Progenitor cell of endocrine pancreas (in vitro differentiated cells): ENCODE measurements at places on chromosomes 4 and X. TPM values are rescaled to one million over a fixed set of nuclear protein-coding genes. Genes with fewer than 3 reads are reported as not detected.

- DNase-seq = no peak
- no peaks in the 10 kb centered on the region for H3K4me1 ChIP-seq
- no peaks in the 10 kb centered on the region for H3K36me3 ChIP-seq
- no peak overlapping the region for H3K27ac ChIP-seq
- no peaks in the 10 kb centered on the region for H3K27me3 ChIP-seq
- H3K4me3 ChIP-seq = no peak overlapping the region
Observed at GRCh38 chrX:8191022-8191421, 20.0 kb upstream of the VCX2 start.

- no peak overlapping the region for H3K4me3 ChIP-seq
- no peaks in the 10 kb centered on the region for H3K27me3 ChIP-seq
- DNase-seq = no peak
- H3K27ac ChIP-seq = no peak overlapping the region
- no peaks in the 10 kb centered on the region for H3K36me3 ChIP-seq
Observed at GRCh38 chr4:36254371-36254770, 10.1 kb upstream of the ARAP2 start.

DNA sequence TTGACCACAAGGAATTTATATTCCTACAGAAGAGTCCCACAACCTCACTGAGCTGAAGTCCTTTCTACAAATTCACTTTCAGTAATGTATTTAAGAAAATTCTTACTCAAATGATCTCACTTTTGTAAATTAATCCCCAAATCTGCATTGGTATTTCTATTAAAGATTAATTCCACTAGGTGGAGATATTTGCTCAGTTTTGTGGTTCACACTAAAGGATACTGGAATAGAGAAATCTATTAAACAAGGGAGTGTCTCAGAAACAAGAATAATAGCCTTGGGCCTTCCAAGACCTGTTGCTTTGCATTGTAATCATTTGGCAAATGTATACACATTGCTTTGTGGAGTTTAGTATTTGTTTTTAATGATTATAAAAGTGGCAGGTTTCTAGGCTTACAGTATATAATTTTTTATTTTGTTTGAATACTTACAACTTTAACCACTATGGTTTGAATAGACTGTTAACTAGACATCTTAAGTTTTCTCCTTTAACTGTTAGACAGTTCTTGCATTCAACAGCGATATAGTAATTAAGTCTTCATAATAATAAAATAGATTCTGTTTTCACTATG, 25.9 kb downstream of the CFAP299 start:
- no peak for DNase-seq
- H3K36me3 ChIP-seq = no peaks in the 10 kb centered on the region
- H3K4me1 ChIP-seq = no peaks in the 10 kb centered on the region

DNA sequence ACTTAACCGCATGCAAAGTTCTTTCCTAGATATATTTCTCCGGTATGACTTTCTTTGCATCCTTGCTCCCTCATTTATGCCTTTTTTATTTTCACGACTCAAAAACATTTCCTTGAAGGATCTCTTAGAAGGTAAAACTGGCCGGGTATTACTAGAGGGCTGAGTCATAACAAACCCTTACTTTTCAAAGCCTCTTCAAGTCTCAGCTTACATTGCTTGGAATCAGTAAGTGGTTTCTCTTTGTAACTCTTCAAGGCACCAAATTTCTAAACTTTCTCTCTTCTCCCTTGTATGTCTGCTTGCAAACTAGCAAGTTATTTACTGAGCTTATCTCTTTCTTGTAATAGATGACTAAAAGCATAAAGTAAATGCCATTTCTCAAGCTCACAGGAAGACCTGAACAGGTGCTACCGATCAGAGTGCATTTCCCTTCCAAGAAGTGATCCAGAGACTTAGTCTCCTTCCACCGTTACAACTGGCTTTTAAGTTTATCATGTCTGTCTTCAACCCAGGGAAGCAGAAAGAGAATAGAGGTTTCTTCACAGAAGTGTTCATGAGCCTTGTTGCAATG, 75.5 kb downstream of the ANXA10 start:
- no peak for DNase-seq
- H3K36me3 ChIP-seq = no peaks in the 10 kb centered on the region
- peaks cover 12% of the 10 kb centered on the region for H3K4me1 ChIP-seq

Gene MXD4
- 103 and 121 TPM in 2 replicates for total RNA-seq

Gene CSN1S1
- not detected in 2 replicates for total RNA-seq

Gene NSUN7
- 17.5 and 20.1 TPM in 2 replicates for total RNA-seq
